ENCODE measurements at places on chromosomes 5 and 9.

DNA sequence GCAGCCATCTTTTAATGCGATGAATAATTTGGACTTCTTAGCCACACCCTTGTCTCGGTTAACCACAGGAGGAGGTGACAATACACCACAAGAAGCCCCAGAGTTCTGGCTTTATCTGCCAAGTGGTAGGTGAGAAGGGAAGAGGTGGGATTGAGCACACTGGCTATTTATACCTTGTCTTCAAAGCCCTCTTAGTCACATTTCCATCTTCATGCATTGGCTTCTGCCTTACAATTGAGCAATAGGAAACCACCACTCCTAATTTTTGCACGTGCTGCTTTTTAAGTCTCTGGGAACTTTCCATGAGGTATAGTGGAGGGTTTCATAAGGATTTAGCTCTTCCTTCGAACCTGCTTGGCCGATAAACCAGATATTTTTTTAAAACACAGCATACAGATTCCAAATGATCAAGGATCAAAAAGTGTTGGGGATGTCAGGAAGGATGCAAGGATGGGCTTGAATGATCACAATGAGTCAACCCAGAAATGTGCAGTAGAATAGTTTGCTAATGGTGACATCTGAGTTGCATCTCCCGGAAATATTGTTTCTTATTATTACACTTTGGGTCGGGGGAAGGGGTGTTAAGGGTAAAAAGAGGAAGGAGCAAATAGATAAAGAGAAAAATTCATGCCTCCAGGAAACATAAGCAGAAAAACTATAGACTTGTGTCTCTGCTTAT is 25.5 kb downstream of the PLAC8L1 start:
- DNase-seq = peak; percentile 23

GRCh38 chr5:1357946-1358725 is 13.2 kb upstream of the CLPTM1L start:
- DNase-seq = no peak

DNA sequence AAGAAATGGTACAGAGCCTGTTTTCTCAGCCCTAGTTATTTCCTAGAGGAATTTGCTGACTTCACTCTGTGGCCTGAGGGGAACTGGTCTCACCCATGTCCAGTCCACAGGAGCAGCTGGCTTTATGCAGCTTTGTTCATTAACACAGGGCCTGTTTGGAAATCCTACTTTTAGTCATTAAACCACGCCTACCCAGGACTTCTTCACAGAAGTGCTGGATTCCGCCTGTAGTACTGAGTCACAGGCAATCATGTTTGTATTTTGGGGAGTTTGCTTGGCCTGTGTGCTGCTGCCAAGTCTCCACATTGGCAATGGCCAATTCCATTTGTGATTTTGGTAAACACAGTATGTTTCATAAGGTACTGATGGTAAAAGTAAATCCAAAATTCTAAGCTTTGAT is 52.8 kb downstream of the CTNND2 start:
- no peak for DNase-seq

DNA sequence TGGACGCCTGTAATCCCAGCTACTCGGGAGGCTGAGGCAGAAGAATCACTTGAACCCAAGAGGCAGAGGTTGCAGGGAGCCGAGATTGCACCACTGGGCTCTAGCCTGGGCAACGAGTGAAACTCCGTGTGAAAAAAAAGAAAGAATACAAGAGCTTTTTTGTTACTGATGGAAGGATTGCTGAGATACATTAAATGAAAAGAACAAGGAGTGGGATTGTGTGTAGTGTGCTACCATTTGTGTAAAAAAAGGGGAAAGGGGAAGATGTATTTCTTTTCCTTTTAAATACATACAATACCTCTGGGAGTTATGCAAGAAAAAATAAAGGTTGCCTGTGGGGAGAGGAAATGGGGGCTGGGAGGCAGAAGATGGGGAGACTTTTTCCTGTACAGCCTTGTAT is 14.7 kb upstream of the GARNL3 start:
- DNase-seq = no peak

DNA sequence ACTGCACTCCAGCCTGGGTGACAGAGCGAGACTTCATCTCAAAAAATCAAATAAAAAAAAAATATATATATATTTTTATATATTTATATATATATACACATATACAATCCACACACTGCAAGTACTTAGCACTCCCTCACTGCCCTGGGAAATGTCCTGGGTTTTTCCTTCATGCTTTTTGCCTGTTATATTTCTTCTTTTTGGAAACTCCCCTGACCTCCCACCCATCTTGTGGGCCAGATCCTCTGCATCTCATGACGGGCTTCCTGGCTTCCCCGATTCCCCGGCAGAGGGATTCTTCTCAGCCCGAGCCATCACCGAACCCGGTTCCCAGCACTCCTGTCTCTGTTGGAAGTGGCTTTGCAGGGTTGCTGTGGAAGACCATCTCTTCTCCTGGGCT is 39.5 kb upstream of the NCS1 start:
- no peak for DNase-seq

DNA sequence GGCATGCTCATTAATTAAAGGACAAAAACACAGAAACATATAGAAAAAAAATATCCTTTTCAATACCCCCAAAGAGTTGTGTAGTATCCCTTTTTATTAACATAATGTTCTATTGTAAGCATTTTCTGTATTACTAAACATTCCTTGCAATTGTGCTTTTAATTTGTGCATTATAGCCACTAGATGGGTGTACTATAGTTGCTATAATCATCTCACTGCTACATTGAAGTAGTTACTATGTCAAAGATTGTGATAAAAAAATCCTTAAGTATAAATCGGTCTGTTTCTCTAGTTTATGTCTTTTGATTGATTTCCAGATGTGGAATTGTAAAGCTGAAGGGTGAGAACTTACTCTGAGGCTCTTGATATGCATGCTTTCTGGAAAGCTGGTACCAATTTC is 21.4 kb downstream of the FREM1 start:
- DNase-seq = no peak

- DNase-seq = no peak
These were observed 32.3 kb upstream of the C9orf40 start for GRCh38 chr9:74985041-74985440.

- DNase-seq = no peak
These were observed 31.0 kb upstream of the MEGF9 start for GRCh38 chr9:120745278-120745677.

GRCh38 chr9:81890104-81890503 is 38.1 kb upstream of the SPATA31D4 start:
- no peak for DNase-seq

DNA sequence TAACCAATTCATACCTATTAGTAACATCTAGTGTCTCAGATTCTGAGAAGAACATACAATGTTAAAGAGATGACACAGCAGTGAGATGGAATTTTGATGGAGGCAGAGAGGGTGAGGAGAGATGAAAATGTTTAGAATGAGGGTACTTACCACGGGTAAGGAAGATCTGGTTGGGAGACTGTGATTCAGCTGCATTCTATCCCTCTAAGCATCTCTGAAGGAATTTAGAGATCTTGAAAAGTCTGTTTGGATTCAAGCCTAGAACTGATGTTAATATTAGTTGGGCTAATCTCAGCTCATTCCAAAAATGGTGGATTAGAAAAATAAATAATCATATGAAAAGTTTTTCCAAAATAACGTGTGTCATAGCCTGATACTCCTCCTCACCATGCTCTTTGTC is 191.5 kb upstream of the CLINT1 start:
- DNase-seq = peak; percentile 91

- no peak for DNase-seq
These were observed 65.0 kb downstream of the UGCG start for GRCh38 chr9:111961575-111961974.

All from fibroblast of skin of abdomen (primary cell).